ENCODE measurements at places on chromosomes 6 and 20.

DNA sequence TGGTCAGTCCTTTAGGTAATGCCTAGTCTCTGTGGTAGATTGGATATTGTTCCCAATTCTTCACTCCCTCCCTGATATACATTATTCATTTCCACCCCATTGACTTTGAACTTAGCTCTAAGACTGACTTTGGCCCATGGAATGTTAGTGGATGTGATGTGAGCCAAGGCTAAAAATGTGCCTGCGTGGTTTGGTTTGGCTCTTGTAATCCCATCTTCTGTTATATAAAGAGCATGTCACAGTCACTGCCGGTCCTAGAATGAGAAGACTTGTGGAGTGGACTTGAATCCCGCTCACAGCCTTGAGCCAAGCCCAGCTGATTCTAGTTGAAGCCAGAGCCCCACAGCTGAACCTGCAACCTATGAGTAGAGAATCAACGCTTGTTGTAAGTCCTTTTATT is 23.6 kb upstream of the DNAAF9 start:
- peaks cover 10% of the 10 kb centered on the region for H3K27me3 ChIP-seq
- H3K4me1 ChIP-seq, result no peaks in the 10 kb centered on the region
- H3K4me3 ChIP-seq, result no peak overlapping the region
- DNase-seq, result no peak
- H3K36me3 ChIP-seq, result no peaks in the 10 kb centered on the region

GRCh38 chr6:106630366-106630765 is 988 bp downstream of the QRSL1 start:
- peaks cover 42% of the 10 kb centered on the region for H3K4me1 ChIP-seq
- H3K27me3 ChIP-seq, result no peaks in the 10 kb centered on the region
- H3K36me3 ChIP-seq, result peaks cover 22% of the 10 kb centered on the region
- no peak for DNase-seq

GRCh38 chr6:50143011-50143719 is 93.4 kb upstream of the DEFB112 start:
- H3K27ac ChIP-seq, result no peak overlapping the region
- DNase-seq, result no peak
- no peaks in the 10 kb centered on the region for H3K36me3 ChIP-seq
- H3K27me3 ChIP-seq, result no peaks in the 10 kb centered on the region
- no peak overlapping the region for H3K4me3 ChIP-seq

- H3K27ac ChIP-seq, result no peak overlapping the region
- peaks cover 45% of the 10 kb centered on the region for H3K4me1 ChIP-seq
- no peaks in the 10 kb centered on the region for H3K36me3 ChIP-seq
- H3K4me3 ChIP-seq, result no peak overlapping the region
- DNase-seq, result no peak
These were observed 47.7 kb upstream of the SMOC2 start for GRCh38 chr6:168393126-168393870.

- H3K4me3 ChIP-seq, result no peak overlapping the region
- H3K27me3 ChIP-seq, result peaks cover 6% of the 10 kb centered on the region
- no peak overlapping the region for H3K27ac ChIP-seq
- DNase-seq, result peak; percentile 32
- H3K4me1 ChIP-seq, result peaks cover 18% of the 10 kb centered on the region
- no peaks in the 10 kb centered on the region for H3K36me3 ChIP-seq
These were observed 17.1 kb upstream of the BEND3 start for GRCh38 chr6:107132330-107132954.

DNA sequence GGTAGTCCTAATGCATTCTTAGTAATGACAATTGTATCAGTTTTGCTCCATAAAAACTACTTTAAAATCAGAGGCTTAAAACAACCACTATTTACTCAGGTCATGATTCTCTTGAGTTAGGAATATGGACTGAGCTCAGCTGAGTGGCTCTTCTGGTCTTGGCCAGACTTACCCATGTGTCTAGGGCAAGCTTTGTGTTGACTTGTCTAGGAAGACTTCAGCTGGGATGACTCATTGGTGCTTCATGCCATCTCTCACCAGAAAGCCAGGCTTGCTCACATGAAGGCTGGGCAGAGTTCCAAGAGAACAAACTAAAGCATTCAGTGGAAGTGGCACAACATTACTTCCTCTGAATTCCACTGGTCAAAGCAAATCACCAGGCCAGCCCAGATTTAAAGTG is 155.3 kb downstream of the DHX35 start:
- H3K4me3 ChIP-seq, result no peak overlapping the region
- H3K36me3 ChIP-seq, result no peaks in the 10 kb centered on the region
- peaks cover 43% of the 10 kb centered on the region for H3K4me1 ChIP-seq
- H3K27ac ChIP-seq, result no peak overlapping the region

GRCh38 chr6:30703011-30703410 is 12.2 kb upstream of the NRM start:
- H3K4me1 ChIP-seq, result peaks cover 3% of the 10 kb centered on the region
- H3K36me3 ChIP-seq, result peaks cover 72% of the 10 kb centered on the region
- no peaks in the 10 kb centered on the region for H3K27me3 ChIP-seq
- H3K27ac ChIP-seq, result no peak overlapping the region

GRCh38 chr6:68069921-68070710 is 565.0 kb upstream of the ADGRB3 start:
- H3K27me3 ChIP-seq, result no peaks in the 10 kb centered on the region
- DNase-seq, result no peak
- H3K4me3 ChIP-seq, result no peak overlapping the region
- no peak overlapping the region for H3K27ac ChIP-seq
- no peaks in the 10 kb centered on the region for H3K4me1 ChIP-seq

DNA sequence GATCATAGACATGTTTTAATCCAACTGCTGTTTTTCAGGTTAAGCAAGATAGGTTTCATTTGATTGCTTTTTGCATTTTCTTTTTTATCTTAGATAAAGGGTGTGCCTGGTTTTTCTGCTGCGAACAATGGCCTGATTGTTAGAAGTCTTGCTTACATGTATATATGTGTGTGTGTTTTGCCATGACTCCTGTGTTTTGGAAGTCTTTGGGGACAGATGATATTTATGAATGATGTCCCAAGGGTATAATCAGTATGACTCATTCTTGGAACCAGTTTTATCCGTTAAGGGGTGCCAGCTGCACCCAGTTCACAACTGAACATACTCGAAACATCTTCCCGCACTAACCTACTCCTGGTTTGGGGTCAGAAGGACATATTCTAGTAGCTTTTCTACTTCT is 230.1 kb upstream of the SUPT3H start:
- no peaks in the 10 kb centered on the region for H3K27me3 ChIP-seq
- no peak overlapping the region for H3K4me3 ChIP-seq
- H3K36me3 ChIP-seq, result peaks cover 2% of the 10 kb centered on the region
- no peak for DNase-seq

GRCh38 chr6:187210-187861 is 105.0 kb upstream of the DUSP22 start:
- H3K4me3 ChIP-seq, result no peak overlapping the region
- peaks cover 8% of the 10 kb centered on the region for H3K27me3 ChIP-seq
- peaks cover 47% of the 10 kb centered on the region for H3K4me1 ChIP-seq
- H3K27ac ChIP-seq, result no peak overlapping the region
- H3K36me3 ChIP-seq, result no peaks in the 10 kb centered on the region
- DNase-seq, result no peak

GRCh38 chr6:56385981-56386593 is 138.7 kb upstream of the COL21A1 start:
- no peak for DNase-seq
- no peak overlapping the region for H3K4me3 ChIP-seq
- no peak overlapping the region for H3K27ac ChIP-seq
- H3K36me3 ChIP-seq, result no peaks in the 10 kb centered on the region
- H3K4me1 ChIP-seq, result peaks cover 20% of the 10 kb centered on the region

DNA sequence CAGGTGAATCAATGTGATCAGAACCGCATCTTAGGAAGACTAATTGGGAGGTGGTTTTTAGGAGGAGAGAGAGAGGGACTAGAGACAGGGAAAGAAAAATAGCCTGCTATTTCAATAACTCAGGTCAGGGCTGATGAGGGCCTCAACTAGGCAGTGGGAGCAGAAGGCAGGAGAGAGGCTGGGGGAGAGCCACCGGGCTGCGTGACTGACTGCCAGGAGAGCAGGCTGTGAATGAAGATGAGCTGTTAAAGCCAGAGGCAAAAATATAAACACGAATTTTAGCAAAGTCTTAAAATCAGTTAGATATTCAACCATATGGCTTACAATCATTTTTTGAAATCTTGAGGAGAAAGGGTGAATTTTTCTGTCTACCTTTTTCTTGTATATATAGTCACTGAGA is 149.6 kb downstream of the IPCEF1 start:
- no peaks in the 10 kb centered on the region for H3K36me3 ChIP-seq
- no peaks in the 10 kb centered on the region for H3K27me3 ChIP-seq
- H3K4me3 ChIP-seq, result no peak overlapping the region
- no peak for DNase-seq
- H3K27ac ChIP-seq, result peak overlapping the region; percentile 6

- no peak for DNase-seq
- peaks cover 28% of the 10 kb centered on the region for H3K4me1 ChIP-seq
- H3K27me3 ChIP-seq, result peaks cover 9% of the 10 kb centered on the region
- H3K4me3 ChIP-seq, result no peak overlapping the region
- H3K27ac ChIP-seq, result no peak overlapping the region
- H3K36me3 ChIP-seq, result no peaks in the 10 kb centered on the region
These were observed 80.4 kb upstream of the PDE10A start for GRCh38 chr6:165743366-165743898.

DNA sequence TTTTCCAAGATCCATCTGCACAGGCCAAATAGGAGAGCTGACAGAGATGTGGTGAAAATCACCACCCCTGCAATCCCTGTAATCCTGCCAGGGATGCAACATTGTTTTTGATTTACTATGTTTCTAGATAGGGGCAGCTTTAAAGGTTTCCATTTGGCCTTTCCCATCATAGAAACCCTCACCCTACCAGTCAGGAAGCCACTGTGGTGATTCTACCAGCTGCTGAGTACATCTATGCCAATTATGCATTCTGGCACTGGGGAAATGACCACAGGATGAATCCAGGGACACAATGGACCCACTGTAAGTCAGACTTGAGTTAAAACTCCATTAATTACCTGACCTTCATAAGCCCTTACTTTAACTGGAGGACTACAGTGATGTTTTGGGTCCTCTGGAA is 130.4 kb downstream of the TNFRSF21 start:
- no peak for DNase-seq
- H3K27me3 ChIP-seq, result no peaks in the 10 kb centered on the region
- no peak overlapping the region for H3K4me3 ChIP-seq

DNA sequence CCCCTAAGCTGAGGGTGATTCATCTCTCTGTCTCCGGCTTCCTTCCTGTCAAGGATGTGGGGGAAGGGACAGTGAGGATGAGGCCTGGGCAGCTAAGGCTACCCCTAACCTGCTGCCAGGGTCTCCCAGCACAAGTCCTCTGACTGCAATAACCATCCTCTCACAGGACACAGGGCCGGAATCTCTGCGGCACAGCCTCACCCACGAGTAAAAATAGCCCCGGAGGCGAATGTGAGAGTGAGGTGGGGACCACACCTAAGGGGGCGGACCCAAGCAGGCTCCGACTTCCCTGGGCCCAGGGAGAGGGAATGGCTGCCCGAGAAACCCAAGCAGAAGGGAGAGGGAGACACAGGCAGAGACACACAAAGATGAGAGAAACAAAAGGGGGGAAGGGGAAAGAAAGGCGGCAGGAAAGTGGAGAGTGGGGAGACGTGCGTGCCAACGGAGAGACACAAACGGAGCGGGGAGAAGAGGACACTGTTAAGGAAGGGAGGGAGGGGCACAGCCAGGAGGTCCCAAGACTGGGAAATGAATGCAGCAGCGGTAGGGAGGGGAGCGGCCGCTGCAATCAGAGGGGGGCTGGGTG is 1.4 kb downstream of the CLIC1 start:
- peaks cover 2% of the 10 kb centered on the region for H3K27me3 ChIP-seq
- H3K4me1 ChIP-seq, result peaks cover 82% of the 10 kb centered on the region
- H3K4me3 ChIP-seq, result peak overlapping the region; percentile 98

GRCh38 chr20:47354714-47355488 is 1.6 kb downstream of the ZMYND8 start:
- no peak overlapping the region for H3K4me3 ChIP-seq
- no peaks in the 10 kb centered on the region for H3K4me1 ChIP-seq
- H3K27ac ChIP-seq, result no peak overlapping the region
- H3K36me3 ChIP-seq, result no peaks in the 10 kb centered on the region
- no peaks in the 10 kb centered on the region for H3K27me3 ChIP-seq
- no peak for DNase-seq

DNA sequence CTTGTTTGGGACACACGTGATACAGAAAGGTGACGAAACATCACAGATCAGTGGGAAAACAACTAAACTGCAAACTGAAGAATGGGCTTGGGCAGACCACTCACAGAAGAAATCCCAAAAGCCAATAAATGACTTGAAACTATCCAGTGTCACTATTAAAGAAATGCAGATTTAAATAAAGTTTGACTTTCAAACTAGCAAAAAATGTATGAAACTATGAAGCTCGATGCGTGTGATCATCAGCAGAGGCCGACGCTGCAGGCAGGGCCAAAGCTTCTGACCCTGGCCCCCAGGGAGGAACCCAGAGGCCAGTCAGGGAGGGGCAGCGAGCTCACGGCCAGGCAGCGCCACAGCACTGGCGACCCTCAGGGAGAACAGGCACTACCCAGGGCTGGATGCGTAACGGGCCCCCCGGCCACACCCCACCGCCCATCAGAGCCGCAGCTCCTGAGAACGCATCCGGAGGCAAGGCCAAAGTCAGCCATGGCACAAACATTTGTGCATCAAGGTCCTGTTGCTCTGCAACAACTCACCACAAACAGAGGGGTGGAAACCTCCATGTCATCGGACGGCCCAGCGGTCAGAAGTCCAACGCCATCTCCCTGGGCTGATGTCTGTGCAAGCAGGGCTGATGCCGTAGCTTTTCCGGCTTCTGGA is 94.1 kb downstream of the YTHDF1 start:
- no peak overlapping the region for H3K27ac ChIP-seq
- H3K27me3 ChIP-seq, result peaks cover 60% of the 10 kb centered on the region
- H3K4me1 ChIP-seq, result no peaks in the 10 kb centered on the region
- peak; percentile 0 for DNase-seq
- no peaks in the 10 kb centered on the region for H3K36me3 ChIP-seq
- no peak overlapping the region for H3K4me3 ChIP-seq

GRCh38 chr6:49632727-49633126 is 3.9 kb downstream of the RHAG start:
- no peak overlapping the region for H3K27ac ChIP-seq
- H3K4me3 ChIP-seq, result no peak overlapping the region
- DNase-seq, result no peak

DNA sequence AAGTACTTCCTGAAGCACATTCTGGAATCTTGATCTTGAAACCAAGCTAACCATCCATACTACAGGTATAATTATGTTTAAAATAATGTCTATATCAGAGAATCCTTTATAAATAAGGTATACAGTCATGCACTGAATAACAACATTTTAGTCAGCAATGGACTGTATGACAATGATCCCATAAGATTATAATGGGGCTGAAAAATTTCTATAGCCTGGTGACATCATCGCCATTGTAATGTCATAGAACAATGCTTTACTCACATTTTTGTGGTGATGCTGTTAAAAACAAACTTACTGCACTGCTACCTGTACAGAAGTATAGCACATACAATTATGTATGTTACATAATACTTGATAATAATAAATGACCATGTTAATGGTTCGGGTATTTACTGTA is 31.8 kb downstream of the RNF146 start:
- H3K27me3 ChIP-seq, result no peaks in the 10 kb centered on the region
- H3K4me1 ChIP-seq, result peaks cover 11% of the 10 kb centered on the region
- no peak overlapping the region for H3K4me3 ChIP-seq
- H3K27ac ChIP-seq, result no peak overlapping the region

Data from nephron progenitor cell (in vitro differentiated cells).